ENCODE measurements at places on chromosomes 2 and 18.

DNA sequence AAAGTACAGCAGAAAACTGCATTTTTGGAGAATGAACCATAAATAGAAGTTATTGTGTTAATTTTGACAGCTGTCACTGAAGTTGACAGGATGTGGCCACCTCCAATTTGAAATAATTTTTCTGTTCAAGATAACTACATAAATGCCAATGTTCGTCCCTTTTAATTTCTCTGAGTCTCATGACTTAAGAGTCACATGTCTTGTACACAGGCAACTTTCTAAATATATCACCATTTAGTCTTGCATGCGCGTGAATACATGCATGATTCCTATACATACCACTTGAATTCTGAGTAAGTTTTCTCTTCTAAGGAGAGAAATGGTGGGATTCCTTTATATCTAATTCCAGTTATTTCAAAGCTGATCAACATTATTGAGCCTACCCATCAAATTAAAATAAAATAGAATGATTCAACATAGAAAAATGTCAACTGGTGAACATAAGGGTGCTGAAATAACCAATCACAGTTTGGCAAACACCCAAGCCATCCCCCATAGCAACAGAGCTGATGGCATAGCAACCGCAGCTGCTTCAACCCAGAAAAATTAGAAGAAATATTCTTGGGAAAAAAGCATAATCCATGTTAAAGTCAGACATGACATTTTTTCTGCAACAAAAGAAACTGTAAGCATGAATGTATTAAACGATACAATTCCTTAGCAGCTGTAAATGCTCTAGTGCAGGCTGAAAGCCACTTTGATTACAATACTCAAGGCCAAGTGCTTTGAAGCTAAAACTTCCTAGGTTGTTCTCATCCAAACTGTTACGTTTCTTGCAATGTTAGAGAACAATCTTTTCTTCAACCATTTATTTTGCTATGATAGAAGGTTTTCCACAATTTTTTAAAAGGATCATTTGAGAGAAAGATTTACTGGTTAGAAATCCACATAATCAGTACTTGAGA is 282.7 kb downstream of the DLGAP1 start:
- DNase-seq = no peak

GRCh38 chr2:100621371-100621951 is 58.7 kb downstream of the PDCL3 start:
- no peak for DNase-seq

GRCh38 chr2:237434866-237435311 is 20.9 kb upstream of the COL6A3 start:
- DNase-seq = peak; percentile 38

- DNase-seq = no peak
These were observed 17.1 kb upstream of the VPS4B start for GRCh38 chr18:63439334-63439733.

- DNase-seq = peak; percentile 2
These were observed 751.2 kb upstream of the NRXN1 start for GRCh38 chr2:51782921-51783765.

DNA sequence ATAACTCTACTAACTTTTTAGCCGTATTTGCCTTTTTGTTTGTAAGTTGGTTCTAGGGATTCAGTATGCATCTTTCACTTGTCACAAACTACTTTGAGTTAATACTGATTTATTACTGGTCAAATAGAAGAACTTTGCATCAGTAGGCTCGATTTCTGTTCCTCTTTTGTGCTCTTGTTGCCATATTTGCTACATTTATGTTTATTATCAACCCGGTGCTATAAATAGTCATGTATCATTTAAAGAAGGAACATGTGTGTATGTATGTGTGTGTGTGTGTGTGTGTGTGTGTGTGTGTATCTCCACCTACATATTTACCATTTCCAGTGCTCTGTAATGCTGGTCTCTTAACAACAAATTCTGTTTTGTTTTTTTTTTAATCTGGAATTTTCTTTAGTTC is 79.6 kb upstream of the B3GNT7 start:
- DNase-seq = no peak

GRCh38 chr18:28729321-28729720 is 552.4 kb upstream of the CDH2 start:
- no peak for DNase-seq

DNA sequence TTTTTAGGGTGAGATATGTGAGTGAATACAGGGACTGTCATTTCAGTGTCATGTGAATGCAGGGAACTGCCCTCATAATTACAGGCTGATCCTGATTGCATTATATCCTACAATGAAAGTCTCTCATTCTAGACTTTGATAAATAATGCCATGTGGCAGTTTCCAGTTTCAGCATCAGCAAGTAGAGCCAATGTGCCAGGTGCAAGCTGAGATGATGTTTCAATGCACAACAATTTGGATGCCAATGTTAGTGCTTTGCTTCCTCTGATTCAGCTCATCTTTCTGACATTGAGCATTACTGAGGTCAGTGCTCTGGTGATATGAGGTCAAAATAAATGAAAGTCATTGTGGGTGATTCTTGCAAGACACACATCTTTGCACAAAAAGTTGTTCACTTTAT is 63.7 kb upstream of the TFPI start:
- DNase-seq = no peak

DNA sequence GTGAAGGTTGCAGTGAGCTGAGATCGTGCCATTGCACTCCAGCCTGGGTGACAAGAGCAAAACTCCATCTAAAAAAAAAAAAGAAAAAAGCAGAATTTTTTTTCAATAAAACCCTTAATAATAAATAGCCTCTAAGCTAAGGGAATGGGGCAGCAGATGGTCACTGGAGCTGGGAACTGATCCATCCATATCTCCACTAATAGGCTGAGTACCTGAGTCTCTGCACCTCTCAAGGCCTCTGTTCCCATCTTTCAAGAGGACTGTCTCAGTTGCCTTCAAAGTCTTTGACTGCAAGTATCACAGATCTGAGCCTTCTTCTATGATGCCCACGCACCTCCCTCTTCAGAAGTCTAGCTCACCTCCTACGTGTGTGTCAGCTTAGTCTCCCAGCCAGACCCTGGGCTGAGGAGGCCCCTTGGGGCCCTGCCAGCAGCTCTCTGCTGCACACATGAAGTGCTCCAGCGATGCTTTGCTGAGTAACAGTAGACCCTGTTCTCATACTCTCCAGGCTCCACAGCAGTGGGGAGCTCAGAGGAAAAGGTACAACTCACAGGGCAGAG is 32.9 kb downstream of the ST8SIA5 start:
- no peak for DNase-seq
